Right atrium auricular region (tissue), 2 donors: ENCODE measurements at places on chromosomes 16 and 17.

DNA sequence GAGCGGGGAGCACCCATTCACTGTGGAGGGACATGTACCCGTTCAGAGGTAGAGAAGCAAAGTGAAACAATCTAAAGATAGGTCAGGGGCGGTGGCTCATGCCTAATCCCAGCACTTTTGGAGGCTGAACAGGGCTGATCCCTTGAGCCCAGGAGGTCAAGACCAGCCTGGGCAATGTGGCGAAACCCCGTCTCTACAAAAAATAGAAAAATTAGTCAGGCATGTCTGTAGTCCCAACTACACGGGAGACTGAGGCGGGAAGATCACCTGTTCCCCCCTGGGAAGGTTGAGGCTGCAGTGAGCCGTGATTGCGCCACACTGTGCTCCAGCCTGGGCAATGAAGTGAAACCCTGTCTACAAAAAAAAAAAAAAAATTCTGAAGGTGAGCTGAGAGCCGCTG is 21.7 kb downstream of the MYL4 start:
- DNase-seq: no peak

- DNase-seq: peak; percentile 86
Observed at GRCh38 chr16:75238132-75238852, 13.1 kb downstream of the BCAR1 start.

DNA sequence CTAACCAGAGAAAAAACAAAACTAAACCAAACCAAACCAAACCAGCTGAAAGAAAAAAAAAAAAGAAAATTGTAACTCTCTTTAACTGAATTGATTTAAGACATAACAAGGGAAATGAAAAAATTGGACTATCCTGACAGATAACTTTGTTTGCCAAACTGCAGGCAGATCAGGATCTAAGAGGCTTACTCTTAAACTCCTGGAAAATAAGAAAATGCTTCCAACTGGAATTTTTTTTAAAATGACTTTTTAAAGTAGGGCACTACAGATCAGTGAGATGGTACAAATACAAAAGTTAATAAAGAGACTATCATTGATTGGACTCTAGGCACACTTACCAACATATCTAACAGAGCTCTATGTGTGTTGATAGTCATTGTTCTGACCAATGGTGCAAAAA is 125.5 kb upstream of the KCNJ16 start:
- no peak for DNase-seq

- DNase-seq: peak; percentile 89
Observed at GRCh38 chr17:2222901-2223616, 80.5 kb downstream of the SMG6 start.
